ENCODE measurements at places on chromosomes 11 and 22.

- DNase-seq = no peak
Observed at GRCh38 chr22:49967706-49968208, 7.2 kb downstream of the PIM3 start.

DNA sequence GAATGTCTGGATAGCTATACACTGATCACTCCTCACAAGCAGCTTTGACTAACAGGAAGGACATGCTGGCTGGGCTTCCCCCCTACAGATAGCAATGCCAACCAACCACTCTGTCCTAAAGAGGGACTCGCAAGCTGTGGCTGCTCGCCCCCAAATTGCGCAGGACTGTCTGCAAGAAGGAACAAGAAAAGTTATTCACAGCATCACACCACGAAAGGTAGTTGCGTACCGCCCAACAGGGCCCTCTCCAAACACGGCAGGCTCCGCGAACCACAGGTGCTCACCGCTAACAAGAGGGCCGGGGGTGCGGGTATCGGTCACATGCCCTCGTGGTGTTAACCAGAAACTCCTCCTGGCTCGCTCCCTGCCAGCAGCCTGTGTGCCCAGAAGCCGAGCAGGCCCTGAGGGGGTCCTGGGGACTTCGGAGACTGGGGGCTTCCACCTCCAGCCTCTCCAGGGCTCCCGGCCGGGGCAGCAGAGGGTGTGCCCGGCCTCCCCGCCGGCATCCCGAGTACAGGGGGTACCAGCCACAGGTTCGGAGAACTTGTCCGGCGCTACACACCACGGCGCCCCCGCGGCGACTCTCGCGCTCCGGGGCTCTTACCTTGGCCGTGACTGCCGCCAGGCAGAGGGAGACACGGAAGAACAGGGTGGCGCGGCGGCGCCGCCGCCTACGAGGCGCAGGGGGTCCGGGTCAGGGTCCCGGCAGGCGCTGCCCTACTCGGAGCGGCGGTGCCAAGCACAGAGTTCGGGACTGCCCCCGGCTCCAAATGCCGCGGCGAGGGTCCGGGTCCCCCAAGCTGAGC lies 682 bp downstream of the LARGE1 start:
- peak; percentile 30 for DNase-seq

DNA sequence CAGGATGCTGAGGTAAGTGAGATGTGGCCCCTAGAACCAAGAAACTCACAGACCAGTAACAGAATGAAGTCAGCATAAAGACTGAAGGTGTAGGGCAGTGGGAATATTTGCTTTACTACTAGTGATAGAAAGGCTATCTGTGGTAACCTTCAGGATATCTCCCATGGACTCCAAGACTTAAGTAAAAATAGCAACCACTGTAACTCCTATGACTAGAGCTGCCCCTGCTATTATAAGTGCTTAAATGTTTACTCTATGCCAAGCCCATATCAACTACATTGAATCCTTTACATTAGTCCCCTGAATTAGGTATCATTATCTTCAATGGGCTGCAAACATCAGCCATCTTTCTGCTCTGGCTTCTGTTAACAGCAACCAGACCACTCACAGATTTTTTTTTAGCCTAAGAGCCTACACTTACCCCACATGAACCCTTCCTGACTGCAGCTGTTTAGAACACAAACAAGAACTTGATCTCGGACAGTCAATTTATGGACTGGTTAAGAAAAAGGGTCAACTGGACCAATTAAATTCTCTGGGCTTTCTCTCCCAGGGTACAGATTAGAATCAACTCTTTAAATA lies 335.1 kb upstream of the API5 start:
- no peak for DNase-seq

DNA sequence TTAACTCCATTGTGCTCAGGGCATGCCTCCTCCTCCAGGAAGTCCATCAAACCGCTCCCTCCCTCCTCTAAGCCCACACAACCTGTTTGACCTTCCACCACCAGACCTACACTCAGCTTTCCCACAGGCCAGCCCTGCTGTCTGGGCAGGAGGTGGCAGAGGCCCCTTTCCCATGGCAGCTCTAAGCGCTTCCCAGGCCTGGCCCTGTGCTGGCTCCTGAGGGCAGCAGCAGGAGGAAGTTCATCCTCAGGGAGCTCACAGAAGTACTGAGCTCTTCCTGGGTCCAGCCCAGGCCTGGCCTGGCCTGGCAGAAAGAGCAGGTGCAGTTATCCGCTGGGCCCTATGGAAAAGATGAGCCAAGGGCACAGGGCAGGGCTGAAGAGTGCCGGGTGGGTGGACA lies 31.4 kb downstream of the ARAP1 start:
- no peak for DNase-seq

GRCh38 chr11:111230122-111230465 lies 15.4 kb upstream of the POU2AF2 start:
- DNase-seq = no peak

DNA sequence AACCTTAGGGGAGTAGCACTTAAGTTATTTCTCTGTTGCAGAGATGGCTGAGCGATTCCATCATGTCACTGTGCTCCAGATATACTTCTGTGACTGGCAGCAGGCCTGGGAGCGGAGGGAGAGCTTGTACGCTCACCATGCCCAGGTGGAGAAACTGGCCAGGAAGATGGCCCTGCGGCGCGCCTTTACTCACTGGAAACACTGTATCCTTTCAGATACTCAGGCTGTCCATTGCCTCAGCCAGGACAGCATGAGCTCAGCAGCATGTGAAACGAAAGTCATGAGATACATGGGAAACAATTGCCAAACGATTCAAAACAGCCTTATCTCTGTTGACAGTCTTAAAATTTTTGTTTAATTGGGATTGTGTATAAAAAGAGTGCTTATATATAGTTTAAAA lies 78.9 kb downstream of the SFI1 start:
- DNase-seq = no peak

DNA sequence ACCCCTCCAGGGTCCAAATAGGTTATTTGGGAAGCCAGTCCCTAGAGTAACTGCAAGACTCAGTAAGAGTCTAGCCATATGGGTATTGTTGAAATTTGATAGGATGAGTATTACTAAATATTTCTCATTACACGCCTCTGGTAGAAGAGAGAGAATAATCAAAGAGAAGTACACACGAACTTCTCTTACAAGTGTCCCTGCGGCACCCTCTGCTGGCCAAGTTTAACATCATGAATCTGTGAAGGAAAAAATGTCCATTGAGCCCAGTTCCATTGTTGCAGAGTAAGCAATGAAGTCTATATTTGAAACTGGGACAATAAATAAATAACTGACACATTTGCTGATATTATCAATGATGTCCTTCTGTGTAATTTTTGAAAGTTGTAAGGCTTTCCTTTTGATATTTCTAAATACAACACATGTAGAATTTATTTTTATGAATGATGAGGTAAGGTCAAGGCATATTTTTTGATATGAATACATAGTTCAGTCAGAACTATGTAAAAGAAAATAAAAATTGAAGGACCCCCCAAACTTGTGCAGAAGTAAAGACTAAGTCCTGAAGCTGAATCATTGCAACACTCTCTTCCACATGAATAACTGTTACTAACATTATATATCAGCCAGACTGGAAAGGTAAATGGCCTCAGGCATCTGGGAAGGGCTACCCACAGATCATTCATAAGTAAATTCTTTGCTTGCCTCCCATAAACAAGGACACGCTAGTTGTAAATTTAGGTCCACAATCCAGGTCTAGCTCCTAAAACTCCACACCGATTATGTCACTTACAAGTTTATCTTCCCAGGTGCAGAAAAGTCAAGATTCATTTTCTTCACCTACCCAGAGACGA lies 10.0 kb downstream of the OR51L1 start:
- DNase-seq = peak; percentile 42

GRCh38 chr22:30214703-30215407 lies 31.7 kb downstream of the LIF start:
- DNase-seq = no peak

All from fibroblast of skin of right quadriceps (primary cell).